ENCODE measurements at places on chromosomes 1 and 21.

DNA sequence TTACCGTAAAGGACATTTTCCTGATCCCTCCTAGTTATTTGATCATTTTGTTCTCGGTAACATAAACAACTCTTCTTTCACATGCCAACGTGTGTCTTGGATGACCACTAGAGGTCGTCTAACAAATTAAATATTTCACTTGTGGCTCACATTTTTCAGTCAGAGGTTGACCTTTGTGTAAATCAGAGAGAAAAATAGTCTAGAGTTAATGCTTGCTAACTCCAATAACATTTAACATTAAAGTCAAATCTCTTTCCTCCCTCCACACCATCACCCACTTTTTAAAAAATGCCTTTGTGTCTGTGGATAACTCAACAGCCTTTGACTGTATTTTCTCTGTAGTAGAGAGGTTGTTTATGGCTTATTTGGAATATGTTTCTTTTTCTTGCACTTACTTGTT lies 220.5 kb upstream of the B3GALT2 start:
- DNase-seq, result peak; percentile 10

- no peak for DNase-seq
Measured at GRCh38 chr1:82086739-82087138, 286.0 kb downstream of the ADGRL2 start.

DNA sequence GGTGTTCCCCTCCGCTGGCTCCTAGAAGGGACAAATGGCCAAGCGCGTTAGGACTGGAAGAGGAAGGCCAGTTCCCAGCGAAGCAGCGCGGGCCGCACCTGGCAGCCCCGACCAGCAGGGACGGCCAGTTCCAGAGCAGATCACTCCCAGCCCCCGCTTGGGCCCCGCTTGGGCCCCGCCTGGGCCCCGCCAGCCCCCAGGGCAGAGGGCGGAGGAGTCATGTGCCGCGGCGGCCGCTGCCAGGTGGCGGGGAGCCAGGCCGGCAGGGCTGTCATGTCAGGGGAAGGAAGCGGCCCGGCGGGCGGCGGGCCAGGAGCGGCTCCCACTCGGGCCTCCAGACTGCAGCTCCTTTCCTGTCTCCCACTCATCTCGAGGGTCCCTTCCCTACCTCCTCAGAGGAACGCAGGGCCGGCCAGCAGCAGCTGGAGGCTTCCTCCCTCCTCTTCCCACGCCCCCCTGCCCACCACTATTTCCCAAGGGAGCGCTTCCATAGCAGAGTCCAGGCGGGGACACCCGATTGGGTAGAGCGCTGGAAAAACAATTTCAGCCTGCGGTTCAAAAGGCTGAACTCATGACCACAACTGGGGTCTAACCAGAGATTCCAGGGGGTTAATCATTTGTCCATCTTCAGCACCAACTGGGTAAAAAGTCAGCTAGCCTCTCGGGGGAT lies 16.5 kb downstream of the ZNF697 start:
- DNase-seq, result no peak

GRCh38 chr1:206420471-206420870 lies 49.8 kb upstream of the IKBKE start:
- DNase-seq, result no peak

- no peak for DNase-seq
Measured at GRCh38 chr21:36735724-36736320, 36.9 kb downstream of the SIM2 start.

DNA sequence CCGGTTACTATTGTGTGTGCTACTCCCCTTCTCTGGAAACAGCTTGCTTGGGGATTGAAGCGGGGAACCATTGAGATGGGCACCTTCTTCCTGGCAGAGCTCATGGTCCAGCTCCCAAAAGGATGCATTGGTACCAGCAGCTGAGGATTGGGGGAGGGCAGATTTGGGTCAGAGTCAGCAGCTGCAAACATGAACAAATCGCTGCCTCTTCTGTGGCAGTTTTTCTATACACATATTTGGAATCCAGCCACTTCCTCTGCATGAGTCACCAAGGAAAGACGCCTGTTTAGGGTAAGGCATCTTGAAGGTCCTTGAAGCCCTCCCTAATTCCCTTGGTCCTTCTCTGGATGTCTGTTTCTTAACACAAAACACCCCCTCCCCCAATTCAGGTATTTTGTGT lies 104.7 kb downstream of the DAB1 start:
- no peak for DNase-seq

GRCh38 chr1:57839067-57839466 lies 415.2 kb upstream of the DAB1 start:
- DNase-seq, result no peak

DNA sequence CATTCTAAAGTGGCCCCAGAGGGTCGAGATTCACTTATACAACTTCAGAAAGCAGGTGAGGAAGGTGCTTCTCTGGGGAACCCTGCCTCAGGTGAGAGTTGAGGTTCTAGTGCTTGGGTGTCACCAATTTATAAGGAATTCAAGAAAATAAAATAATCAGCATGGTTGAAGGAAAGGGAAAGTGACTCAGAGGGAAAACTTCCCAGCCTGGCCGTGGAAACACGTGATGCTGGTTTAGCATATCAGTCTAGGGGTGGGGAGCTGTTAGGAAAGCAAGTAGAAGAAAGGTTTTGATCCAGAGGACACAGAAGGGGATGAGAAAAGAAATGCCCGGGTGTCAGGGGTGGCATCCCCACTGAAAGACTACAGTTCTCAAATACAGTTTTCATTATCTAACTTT lies 37.7 kb upstream of the TMEM125 start:
- DNase-seq, result no peak

GRCh38 chr1:53669621-53670191 lies 69.3 kb downstream of the GLIS1 start:
- no peak for DNase-seq

- DNase-seq, result no peak
Measured at GRCh38 chr1:63877816-63878215, 104.0 kb downstream of the ROR1 start.

DNA sequence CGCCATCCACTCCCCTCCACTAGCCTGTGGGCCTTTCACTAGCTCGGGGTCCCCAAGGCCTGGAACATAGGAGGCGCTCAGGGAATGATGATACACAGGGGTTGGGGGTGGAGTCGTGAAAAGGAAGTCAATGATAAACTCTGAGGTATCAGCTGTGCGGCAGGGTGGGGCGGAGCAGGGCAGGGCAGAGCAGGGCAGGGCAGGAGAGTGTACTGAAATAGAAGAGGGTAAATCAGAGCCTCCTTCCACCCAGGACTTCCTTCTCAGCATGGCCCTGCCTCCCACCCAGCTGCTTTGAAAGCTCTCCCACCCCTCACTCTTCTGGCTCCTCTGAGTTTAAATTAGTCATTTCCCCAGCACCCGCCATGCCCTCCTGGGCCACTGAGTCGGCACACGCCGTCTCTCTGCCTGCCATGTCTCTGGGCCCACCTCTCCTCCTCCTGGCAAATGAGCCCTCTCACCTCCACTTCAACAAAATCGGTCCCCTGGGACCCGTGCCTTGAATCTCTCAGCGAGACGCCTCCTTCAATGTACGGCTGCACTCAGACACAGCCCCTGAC lies 16.9 kb downstream of the CAPZB start:
- no peak for DNase-seq

DNA sequence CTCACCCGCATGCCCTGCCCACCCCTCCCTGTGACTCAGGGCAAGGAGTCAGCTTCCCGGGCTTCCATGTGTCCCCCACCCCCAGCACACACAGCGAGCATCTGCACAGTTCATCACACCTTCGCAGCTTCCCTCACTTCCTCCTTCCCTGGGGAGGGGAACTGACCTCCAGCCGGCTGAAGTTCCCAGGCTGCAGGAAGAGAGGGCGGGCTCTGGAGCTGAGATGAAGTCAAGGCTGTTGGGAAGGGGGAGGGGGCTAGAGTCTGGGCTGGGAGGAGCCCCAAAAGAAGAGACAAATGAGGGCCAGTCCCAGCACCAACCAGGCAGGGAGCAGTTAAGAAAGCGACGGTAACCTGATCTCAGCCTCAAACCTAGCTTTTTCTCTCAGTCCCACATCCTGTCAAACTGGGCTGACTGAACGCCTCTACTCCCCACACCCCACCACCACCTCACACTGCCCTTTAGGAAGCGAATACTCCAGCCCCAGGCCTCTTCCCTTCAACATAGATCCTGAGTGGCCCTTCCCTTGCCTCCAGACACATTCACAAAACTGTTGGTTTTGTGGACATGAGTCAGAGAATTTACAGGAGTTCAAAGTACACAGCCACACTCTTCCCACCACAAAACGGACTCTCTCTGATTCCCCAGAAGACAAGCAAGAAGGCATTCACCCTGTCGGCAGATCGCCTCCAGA lies 1.8 kb downstream of the RHOC start:
- peak; percentile 81 for DNase-seq

- no peak for DNase-seq
Measured at GRCh38 chr1:51442198-51442597, 76.9 kb downstream of the EPS15 start.

DNA sequence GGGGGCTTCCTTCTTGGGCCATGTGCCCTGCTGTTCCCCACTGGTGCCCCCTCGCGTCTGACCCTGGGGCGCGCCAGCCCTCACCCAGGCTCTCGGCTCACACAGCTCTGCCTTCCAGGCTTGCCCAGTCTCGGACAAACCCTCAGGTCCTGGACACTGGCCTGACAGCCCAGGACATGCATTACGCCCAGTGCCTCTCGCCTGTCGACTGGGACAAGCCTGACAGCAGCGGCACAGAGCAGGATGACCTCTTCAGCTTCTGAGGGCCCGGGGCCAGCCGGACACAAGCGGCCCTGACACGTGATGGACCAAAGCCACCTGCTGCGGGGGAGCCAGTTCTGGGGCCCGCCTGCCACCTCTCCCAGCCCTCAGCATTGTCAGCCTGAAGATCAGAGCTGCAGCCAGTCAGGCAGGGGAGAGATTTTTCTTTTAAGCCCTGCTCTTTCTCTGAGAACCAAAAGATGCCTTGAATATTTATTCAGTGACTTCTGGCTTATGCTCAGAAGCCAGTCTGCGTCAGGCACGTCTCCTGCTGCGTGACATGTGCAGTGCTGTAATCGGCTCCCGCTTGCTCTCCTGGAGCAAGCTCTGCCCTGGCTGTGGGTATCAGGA lies 23.4 kb downstream of the LDLRAP1 start:
- no peak for DNase-seq

DNA sequence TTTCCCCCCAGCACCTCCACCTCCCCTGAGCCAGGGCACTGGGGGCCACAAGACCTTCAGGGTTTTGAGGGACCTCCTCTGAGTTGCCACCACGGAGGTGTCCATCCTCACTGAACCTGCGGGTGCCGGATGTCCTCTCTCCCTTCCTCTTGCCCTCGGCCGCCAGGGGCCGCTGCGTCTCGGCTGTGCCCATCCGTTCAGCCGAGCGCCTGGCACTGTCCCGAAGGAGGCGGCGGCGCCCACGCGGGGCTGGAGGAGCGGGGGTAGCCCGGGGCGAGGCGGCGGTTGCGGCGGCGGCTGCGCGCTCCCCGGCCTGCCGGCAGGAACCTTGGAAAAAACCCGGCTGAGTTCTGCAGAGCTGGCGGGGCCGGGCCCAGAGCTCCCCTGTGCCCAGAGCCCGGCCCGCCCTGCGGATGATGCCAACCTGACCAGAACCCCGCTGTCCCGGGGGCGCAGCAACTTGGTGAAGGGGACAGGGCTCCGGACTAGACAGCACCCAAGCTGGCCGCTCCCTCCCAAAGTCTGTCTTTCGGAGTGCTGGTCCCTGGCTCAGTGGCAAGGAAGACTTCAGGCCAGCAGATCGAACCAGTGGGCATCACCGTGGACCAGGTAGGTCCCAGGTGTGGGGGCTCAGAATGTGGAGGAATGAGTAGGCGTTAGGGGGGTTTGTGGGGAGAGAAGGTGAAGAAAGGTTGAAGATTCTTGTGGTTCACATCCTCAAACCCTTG lies 3.7 kb upstream of the PPM1J start:
- no peak for DNase-seq

DNA sequence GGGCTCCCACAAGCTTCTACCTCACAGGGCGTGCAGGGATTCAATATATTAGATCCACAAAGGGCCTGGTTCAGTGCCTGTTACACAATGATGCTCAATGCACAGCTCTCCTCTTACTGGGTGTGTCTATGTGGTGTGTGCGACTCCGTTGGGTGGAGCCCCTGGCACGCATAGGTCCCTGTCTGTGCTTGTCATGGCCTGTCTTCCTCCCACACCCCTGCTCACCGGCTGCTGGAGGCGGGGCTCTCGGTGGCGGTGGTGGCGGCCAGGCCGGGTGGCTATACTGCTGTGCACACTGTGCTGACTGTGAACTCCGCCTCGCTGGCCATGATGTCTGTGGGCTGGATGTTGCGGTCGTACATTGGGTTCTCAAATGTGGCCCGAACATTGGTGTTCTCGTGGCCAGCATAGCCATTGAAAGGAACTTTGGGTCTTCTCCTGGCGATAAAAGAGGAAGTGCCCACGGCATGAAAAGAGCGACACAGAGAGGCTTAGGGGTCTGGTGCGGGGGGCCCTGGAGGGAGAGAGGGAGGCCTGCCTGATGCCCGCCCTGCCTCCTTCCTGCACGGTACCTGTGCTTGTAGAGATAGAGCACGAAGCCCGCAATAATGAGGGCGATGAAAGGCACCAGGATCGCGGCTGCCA lies 46.9 kb downstream of the ZSCAN20 start:
- DNase-seq, result no peak

GRCh38 chr1:172342584-172343239 lies 77.8 kb upstream of the C1orf105 start:
- no peak for DNase-seq
